T follicular helper cell (primary cell): ENCODE measurements at places on chromosomes 3 and 15.
A peak's percentile ranks its signal among the peaks of the same experiment; 100 is the strongest.

DNA sequence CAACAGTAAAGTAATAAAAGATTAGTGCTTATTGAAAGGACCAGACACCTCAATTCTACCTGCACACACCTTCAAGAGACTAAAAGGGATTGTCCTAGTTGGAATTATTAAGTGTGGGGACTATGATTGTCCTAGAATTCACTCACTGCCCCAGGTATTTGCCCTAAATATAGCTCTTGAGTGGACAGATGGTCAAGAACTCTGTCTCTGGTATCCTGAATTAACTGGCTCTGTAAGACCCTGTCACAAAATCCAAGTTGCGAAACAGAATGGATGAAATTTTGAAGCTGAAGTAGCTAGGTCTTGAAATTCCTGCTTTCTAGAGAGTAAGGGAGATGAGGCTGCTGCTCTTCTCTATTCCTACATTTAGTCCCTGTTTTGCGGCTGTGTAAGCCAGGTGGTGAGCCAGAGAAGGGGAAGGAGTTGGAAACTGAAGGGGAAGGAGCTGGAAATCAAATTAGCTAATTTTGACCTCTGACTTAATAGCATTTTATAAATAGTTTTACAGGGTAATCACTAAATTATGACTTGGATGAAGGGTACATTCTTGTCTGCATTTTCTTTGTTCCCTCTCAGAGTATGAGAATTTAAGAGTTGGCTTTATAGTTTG, 34.5 kb downstream of the KBTBD12 start:
- DNase-seq = no peak

GRCh38 chr15:51494411-51495314, 127.9 kb downstream of the DMXL2 start:
- no peak for DNase-seq

DNA sequence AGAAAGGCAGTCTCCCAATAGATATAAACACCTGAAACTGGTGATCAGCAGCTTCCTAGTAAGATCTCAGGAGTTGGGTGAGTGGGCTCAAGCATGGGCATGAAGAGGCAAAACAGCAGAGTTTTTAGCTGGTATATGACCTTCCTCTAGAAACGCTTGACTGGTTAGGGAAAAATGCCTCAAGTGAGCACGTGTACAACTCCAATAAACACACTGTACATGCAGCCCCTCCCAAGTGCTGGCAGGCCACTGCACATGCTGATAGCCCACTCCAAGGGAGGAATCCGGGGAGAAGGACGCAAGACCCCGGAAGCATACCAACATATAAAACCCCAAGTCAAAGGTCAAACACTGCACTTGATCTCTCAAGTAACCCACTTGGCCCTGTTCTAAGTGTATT, 143.0 kb downstream of the FMN1 start:
- DNase-seq = no peak

GRCh38 chr3:149480326-149481017, 6.0 kb downstream of the TM4SF4 start:
- DNase-seq = no peak

- DNase-seq = no peak
Observed at GRCh38 chr3:52890735-52891134, 6.6 kb downstream of the STIMATE start.

DNA sequence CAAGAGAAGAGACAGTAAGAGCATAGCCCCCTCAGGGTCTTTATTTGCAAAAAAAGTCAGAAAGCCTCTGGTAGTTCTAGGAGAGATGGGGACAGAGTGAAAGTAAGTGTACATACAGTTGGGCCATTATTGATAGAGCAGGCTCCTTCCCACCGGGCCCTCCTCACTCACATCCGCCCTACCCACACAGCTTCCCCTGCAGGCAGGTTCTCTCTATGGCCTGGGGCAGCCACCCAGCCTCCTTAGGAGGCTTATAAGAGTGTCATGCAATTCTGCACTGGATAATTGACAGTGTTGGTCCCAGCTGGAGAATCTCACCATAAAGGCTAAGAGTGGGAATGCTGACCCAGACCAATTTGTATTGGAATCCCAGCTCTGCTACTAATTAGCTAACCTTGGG, 49.5 kb downstream of the SLC30A4 start:
- no peak for DNase-seq

DNA sequence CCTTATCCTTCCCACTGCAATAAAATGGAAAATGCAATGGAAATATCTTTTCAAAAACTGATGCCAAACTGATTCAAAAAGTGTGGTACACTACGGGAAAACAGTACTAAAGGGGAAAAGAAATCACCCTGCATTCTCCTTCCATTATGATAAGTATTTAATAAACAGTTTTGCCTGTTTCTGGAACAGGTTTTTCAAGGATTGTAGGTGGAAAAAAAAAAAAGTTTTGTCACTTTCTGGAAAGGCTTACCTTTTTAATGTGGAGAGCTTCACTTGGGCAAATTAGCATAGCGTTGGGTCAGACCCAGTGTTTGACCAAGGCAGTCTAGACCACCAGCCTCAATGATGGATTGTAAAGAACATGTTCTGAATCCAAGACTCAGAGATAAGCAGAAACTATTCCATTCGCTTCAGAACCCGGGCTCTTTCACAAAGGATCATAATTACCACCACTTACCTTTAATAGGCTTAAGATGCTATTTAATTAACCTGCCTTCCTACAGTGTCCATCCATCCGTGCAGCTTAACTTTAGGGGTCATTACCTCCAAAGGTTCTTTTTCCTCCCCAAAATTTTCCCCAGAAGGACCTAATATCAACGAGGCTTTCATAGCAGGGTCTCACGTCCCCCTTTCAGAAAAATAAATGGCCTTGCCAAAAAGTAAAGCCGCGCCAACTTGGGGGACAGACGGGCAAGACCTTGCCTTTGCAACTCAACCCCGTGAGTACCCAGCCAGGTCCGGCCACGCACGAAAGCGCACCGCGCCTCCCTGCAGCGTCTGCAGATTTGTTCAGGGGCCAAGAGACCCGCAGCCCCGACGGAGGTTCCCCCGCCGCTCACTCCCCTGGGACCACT, 1.0 kb downstream of the DCBLD2 start:
- no peak for DNase-seq

DNA sequence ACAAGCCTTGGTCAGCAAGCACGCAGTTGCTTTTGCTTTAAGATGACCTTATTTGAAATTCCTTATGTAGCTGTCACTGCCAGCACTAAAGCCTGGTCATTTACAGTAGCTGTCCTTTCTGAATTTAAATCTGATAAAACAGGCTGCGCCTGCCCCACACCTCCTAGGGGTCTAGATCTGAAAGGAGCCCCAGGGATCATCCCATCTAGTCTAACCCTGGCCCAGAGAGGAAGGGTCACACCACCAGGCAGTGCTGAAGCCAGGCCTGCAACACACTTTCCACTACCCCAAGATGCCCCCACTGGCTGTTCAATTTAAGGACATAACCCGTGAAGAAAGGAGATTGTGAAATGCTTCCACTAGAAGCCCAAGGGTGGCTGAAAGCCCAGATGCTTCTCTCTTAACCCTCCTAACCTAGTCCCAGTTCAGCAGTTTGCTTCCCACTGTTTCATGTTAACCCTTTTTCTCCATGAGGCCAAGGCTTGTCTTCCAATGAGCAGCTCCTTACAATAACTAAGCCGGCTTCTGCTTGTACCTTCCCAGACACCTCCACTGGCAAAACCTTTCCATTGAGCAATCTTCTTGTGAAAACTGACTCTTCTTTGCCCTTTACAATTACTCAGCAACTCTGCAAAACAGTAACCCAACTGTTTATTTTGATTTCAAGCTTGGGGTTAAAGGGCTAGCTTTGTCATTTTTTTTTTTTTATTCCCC, 198.9 kb upstream of the LPP start:
- no peak for DNase-seq

DNA sequence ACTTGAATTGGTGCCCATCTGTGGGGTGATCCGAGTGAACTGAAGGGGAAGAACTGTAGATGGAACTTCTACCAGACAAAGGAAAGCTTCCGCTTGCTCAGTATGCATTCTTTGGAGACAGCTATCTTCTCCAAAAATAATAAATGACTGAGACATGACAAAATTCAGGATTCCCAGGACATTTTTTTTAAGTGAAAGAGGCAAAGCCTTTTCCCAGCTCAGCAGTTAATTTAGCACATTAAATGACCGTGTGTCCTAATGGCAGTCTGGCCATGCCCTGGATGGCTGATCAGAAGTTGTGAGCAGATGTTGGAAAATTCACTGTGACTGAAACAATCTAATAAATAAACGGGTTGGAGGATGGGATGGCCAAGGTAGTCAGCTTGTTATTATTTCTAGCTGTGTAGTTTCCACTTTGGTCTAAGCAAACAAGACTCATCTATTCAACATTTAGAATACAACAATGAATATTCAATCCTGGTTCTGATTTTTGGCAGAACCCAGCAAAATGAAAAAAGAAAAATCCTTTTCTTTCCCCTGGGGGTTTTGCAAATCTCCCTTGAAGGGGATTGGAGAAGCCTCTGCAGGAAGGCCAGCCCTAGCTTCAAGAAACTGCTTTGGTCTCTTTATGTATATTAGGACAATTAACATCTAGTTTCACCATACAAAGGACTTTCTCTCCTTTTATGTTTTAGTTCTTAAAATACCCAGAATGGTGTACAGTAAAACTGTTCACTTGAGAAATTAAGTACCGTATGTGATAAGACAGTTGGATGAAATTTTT, 540.9 kb upstream of the MDFIC2 start:
- DNase-seq = no peak

DNA sequence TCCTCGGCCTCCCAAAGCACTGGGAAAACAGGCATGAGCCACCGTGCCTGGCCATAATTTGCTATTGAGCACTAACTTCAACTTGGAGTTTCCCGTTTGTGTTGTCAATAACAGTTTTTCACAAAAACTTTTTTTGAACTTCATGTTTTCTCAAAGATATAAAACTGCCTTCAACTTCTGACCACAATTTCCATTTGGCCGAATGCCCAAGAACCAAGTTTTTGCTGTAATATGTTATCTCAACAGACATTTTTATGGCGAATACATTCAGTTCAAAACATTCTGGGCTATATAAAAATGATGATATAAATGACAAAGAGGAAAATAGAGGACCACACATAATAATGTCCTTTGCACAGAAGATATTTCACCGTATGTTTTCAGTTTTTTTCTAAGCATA, 56.4 kb downstream of the NEDD4 start:
- no peak for DNase-seq

- no peak for DNase-seq
Observed at GRCh38 chr3:173411375-173411973, 13.9 kb downstream of the NLGN1 start.

GRCh38 chr3:147816752-147817151, 407.6 kb downstream of the ZIC1 start:
- DNase-seq = no peak

DNA sequence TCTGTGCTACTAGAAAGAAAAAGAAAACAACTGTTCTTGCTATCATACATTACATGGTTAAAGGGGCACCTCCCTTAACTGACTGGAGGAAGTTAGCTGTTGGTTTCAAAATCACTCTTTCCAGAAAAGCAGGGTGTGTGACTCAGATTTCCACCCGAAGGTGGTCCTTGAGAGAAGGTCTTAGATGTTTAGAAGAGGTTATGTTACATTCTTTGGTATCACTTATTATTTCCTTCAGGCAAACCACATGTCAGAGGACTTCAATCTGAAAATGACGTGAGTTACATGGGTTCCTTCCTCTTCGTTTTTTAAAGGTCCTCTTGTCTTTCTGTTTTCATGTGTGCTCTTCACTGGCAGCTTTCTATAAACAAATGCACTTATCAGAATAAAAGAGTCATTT, 307.9 kb upstream of the CBLB start:
- DNase-seq = peak; percentile 7

DNA sequence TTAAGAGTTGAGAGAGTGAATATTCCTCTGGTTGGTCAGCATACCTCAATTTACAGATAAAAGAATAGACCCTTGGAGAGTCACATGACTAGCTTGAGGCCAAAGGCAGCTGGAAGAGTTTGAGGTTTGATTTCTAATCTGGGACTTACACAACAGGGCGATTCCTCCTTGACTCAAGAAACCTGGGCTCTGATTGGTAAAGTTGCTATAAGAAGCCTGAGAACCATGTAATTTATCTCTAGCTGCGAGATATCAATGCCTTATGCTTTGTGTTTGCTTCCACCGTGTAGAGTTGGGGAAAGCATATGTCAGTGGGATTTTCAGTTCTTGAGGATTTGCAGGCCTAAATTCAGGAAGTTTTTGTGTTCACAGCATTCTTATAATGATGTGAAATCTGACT, 206.0 kb downstream of the KLHL25 start:
- DNase-seq = no peak

- no peak for DNase-seq
Observed at GRCh38 chr15:87940768-87941167, 315.8 kb downstream of the NTRK3 start.

DNA sequence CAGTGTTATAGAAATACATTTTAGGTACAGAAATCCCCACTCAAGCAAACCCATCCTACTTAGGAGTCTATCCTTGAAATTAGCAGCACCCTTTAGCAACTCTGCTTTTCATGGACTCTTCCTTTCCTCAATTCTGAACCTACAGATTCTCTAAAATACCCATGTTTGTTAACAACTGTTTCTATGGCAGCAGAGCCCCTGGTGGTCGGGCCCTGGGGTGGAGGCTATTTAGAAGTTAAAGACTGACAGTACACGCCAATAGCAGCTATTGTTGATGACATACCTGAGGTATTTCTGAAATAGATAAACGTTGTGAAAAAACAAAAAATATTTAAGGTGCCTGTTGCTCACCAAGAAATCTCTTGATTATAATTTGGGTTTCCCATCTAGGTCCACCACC, 23.4 kb upstream of the NRG4 start:
- DNase-seq = no peak

DNA sequence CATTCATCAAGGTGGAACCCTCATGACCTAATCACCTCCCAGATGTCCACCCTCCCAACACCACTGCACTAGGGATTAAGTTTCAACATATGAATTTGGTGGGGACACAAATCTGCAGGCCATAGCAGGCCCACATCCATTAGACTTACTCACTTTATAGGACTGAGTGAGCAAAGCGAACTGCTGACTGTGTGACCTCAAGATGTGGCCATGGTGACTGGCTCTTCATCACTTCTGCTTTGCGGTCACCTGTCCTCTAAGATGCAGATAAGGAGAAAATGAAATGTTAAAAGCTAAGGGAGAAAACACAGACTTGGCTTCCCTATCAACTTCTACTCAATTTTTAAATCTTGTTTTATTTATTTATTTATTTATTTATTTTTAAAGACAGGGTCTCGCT, 14.5 kb upstream of the DCP1A start:
- no peak for DNase-seq

DNA sequence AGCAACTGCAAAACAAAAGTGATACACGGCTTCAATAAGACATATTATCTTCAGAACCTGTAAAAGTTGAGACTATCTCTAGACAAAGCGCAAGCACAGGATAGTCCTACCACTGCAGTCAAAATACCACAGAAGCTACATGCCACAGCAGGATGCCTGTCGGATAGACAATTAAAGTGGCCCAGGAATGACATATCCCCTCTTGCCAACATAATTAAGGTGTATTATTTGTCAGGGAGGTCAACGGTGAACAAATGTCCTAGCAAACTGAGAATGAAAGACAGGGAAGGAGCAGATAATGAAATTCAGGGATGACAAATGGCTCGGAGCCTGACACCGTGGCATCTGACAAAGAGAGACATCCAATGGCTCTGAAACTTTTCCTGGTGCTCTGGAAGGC, 185.7 kb downstream of the MECOM start:
- DNase-seq = no peak
